ENCODE measurements at places on chromosomes 7 and 10.

- no peak for DNase-seq
These were observed 332.0 kb upstream of the GALNT17 start for GRCh38 chr7:70799841-70800405.

GRCh38 chr10:12670004-12670403, 320.7 kb downstream of the CAMK1D start:
- no peak for DNase-seq

- no peak for DNase-seq
These were observed 1038.7 kb downstream of the SORCS3 start for GRCh38 chr10:105679781-105680180.

- DNase-seq = peak; percentile 54
These were observed 171.5 kb upstream of the SP4 start for GRCh38 chr7:21256310-21256877.

- DNase-seq = no peak
These were observed 2.3 kb downstream of the IGF2BP3 start for GRCh38 chr7:23467806-23468525.

DNA sequence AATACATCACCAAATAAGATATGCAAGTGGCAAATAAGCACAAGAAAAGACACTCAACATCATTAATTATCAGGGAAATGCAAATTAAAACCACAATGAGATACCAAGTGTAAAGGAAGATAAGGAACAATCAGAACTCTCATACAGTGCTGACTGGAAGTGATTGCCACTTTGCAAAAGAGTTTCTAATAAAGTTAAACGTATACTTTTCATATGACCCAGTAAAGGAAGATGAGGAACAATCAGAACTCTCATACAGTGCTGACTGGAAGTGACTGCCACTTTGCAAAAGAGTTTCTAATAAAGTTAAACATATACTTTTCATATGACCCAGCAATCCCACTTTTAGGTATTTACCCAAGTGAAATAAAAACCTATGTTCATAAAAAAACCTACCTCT, 12.2 kb upstream of the JMJD1C start:
- DNase-seq = no peak

DNA sequence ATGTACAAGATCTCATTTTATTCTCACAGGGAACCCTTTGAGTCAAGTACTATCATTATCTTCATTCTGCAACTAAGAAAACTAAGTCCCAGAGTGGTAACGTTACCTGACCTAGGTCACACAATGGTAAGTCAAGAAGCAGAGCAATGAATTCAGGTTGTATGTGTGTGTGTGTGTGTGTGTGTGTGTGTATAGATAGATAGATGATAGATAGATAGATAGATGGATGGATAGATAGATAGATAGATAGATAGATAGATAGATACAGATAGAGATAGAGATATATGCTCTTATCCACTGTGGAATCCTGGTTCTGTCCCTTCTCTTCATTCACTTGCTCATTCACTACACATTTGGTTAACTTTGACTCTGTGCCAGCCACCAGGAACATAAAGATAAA, 29.8 kb downstream of the ASAH2 start:
- no peak for DNase-seq

GRCh38 chr7:19101472-19101871, 16.0 kb downstream of the TWIST1 start:
- no peak for DNase-seq

DNA sequence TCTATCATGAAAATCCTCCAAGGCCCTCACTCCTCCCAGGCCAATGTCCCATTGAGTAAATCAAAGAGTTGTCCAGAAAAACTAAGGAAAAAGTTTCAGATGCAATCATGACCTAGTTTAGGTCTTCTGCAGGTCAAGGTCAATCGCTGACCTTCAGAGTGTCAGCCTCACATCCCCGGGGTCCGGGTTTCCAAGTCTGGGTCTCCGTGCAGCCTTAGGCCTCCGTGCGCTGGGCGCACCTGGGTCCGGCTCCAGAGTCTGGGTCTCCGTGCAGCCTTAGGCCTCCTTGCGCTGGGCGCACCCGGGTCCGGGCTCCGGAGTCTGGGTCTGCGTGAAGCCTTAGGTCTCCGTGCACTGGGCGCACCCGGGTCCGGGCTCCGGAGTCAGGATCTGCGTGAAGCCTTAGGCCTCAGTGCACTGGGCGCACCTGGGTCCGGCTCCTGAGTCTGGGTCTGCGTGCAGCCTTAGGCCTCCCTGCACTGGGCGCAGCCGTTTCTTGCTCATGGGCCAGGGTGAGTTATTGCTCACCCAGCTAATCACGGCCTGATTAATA, 236.2 kb downstream of the TCERG1L start:
- DNase-seq = no peak

DNA sequence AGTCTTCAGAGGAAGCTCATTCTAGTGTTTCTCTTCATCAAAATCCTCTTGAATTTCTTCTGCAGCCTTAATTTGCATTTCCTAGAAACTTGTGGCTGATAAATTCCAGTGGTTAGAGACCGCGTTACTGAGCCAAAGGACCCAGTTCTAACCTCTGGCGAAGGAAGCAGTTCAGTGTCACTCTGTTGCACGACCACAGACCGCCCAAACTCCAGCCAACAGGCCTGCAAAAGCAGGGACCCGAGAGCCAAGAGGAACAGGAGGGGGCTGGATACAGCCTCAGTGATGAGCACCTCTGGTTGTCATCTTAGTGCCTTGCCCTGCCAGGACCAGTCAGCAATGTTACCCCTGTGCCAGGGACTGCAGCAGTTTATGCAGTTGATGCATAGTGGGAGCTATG, 70.0 kb downstream of the AFAP1L2 start:
- no peak for DNase-seq

GRCh38 chr7:121882731-121883130, 9.8 kb downstream of the PTPRZ1 start:
- no peak for DNase-seq

DNA sequence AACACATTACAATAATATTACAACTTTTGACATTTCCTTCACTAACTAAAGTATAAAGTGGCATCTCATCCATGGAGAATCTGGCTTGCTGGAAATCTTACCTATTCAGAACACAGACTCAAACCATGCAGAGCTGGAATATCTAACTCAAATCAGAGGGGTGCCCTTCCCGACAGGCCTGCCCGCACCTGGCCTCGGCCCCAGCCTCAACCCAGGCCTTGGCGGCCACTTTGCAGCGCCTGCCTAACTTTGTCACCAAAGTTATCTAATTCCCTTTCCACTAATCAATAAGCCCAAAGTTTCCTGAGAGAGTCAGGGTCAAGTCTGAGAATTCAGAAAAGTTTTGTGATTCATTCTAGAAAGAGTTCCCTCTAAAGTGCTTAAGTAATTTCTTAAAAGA, 212.9 kb downstream of the COBL start:
- DNase-seq = no peak

- no peak for DNase-seq
These were observed 174.8 kb upstream of the ANK3 start for GRCh38 chr10:60564475-60564874.

DNA sequence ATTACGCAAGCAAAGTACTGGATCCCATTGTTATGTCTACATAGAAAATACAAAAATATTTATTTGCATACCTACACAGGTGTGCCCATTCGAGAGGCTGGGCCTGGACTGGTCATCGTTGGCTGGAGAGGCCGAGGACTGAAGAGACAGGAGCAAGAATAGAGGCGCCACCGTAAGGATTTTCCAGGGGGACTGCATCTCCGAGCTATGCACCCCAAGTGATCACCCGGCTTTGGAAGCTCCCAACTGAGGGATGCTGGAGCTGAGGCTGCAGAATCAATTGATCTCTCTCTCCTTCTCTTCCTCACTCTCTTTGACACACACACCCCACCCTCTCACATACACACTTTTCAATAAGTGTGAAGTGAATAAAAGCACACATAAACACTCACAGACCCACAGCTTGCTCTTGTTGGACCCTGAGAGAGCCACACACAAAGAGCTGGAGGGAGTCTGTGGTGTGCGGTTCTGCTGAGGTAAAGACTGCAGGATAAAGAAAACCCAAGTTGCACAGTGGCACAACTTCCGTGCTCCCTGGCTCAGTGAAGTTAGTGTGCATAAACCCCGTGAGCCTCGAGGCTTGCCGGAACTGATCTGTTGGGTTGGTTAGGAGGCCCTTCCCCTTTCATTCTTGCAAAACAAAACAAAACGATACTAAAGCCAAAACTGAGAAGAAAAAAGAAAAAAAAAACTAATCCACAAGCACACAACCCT, at the start of gene AOAH:
Gene AOAH (minus strand): TSS at position 544 of the 714 bp plus-strand sequence. CDS start 346 bp downstream, at position 198.
- DNase-seq = no peak

DNA sequence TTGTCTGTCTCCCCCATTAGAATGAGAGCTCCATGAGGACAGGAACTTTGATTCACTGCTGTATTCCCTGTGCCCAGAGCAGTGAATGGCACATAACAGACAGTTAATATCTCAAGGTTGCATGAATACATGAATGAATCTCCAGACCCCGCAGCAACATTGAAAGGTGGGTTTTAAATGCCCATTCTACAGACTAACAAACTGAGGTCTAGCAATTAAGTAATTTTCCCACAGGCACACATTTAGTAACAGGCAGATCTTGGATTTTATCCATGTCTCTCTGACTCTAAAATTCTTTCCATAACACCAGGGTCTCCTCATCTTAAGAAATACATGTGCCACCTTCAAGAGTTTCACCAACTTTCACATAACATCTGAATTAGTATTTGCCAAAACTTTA, 104.7 kb upstream of the ARID5B start:
- no peak for DNase-seq
